NCI-H1930 (cell line): ENCODE measurements at places on chromosomes 1 and 21.
A peak's percentile ranks its signal among the peaks of the same experiment; 100 is the strongest.

DNA sequence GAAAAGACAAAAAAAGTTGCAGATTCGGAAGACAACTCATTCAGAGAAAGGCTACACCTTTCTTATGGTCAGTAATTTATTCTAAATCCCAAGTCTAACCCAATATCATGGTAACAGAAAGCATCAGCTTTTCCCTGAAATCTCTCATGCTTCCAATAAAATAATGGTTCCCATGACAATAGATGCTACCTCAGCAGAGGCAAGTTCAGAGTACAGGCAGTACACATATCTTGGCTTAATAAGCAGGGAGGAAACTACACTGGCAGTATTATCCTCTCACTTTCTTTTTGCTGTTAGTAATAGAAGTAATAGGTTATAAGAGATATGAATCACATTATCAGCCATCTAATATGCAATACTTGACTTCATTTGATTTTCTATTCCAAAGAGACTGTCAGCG is 137.1 kb downstream of the DPYD start:
- DNase-seq: no peak

DNA sequence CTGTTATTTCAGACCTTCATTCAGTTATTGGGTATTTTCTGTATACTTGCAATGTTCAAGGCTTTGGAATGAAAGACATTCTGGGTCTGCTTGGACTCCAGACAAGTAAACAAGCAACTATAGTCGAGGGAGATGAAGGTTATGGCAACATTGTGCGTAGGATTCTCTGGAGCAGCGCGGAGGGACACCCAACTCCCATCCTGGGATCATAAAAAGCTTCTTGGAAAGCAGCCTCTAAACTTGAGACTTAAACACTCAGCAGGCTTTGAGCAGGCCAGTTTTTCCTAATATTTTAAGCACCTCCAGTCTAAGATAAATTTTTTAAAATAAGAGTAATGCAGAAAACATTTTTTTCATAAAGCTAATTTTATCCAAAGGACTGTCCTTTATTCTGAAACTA is 7.6 kb upstream of the LYST start:
- DNase-seq: no peak

DNA sequence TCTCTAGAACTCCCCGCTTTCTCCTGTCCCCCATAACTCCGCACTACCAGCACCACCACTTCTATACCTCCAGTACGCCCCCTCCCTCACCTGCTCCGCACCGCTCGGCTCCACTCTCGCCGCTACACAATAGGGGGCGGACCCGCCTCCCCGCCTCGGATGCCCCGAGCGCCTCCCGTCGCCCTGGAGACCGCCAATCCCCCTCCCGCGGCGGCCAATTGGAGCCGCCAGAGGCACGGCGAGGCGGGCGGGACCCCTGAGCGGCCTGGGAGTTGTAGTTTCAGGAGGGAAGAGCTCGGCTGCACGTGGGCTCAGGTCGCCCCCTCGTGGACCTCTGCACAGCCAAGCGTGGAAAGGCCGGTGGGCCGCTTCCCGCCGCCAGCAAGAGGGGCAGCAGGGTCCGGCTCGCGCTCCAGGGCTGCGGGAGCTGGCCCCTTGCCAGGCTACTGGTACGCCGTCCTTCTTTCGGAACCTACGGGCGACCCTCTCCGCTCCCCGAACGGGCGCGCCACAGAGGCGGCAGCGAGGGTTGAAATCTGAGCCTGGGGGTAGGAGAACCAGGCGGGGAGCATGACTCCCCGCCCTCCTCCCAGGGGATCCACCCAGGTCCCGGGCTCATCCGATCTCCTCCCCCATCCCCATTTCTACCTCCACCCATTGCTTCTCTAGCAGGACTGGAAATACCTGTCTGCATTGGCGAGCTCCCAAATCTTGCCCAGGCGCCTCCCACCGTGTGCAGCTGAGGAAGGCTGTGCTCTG is at the start of gene IGSF9:
Gene IGSF9 (minus strand): TSS at position 131 of the 759 bp plus-strand sequence. CDS start 2,159 bp downstream, outside the sequence.
- peak; percentile 96 for DNase-seq

- no peak for DNase-seq
These were observed 170.1 kb downstream of the CDC7 start for GRCh38 chr1:91670781-91671180.

DNA sequence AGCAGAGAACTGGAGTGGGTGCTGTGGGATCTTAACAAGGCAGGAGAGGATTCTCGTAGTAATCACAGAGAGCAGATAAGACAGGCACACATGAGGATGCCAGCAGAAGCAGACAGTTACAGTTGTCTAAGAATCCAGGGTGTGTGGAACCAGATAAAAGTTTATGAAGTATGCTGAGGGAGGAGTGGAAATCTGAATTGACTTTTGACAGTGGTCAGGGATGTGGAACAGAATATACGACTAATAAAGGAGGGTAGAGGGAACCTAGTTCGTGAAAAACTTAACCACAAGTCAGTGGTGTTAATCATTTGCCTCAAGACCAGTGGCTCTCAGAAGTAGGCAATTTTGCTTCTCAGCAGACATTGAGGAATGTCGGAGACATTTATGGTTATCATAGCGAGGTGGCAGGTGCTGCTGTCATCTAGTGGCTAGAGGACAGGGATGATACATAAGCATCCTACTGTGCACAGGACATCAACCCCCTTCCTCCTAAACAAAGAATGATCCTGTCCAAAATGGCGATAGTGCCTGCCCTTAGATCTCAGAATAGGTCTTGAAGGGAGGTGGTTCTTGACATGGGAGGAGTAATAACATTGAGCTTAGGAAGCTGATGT is 3.0 kb downstream of the LRRC8D start:
- no peak for DNase-seq
